Stimulated activated CD4-positive, alpha-beta T cell treated with anti-CD3 and anti-CD28 coated beads, Interleukin-4, amount 100 ng/mL, for 24 hours (primary cell): ENCODE measurements at places on chromosomes 11 and 22.

GRCh38 chr22:32100711-32101110, 57.6 kb downstream of the SLC5A1 start:
- DNase-seq = no peak

DNA sequence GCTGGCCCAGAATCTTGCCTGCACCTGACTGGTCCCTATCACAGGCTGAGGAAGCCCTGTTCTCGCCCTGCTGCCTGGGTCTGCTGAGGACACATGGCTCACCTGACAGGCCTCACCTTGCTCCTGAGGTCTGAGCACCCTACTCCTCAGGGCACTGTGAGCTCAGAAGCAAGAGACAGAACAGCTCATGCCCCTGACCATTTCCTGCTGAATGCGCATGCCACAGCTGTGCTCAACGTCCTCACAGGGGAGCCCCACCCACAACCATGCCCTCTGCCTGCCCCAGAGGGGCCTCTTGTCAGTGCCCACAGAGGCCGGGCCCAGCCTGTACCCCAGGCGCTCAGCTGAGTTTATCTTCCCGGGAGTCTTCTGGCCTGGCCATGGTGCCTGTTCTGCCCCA, 2.8 kb upstream of the TSPO start:
- no peak for DNase-seq

GRCh38 chr11:43459246-43459645, 100.5 kb downstream of the TTC17 start:
- no peak for DNase-seq

- no peak for DNase-seq
Measured at GRCh38 chr11:111231836-111232235, 13.7 kb upstream of the POU2AF2 start.

GRCh38 chr11:61083601-61084147, 18.6 kb upstream of the CD5 start:
- DNase-seq = peak; percentile 68

DNA sequence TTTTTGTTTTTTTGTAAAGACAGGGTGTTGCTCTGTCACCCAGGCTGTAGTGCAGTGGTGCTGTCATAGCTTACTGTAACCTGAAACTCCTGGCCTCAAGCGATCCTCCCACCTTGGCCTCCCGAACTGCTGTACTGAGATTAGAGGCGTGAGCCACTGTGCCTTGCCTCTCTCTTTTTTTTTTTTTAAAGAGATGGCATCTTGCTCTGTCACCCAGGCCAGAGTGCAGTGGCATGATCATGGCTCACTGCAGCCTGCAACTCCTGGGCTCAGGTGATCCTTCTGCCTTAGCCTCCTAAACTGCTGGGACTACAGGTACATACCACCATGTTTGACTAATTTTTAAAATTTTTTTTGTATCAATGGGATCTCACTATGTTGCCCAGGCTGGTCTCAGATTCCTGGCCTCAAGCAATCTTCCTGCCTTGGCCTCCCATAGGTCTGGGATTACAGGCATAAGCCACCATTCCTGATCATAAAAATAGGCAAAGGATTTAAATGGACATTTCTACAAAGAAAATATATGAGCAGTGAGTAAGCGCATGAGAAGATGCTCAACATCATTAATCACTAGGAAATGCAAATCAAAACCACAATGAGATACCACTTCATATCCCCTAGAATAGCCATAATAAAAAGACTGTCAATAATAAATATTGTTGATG, 17.3 kb upstream of the CLNS1A start:
- DNase-seq = no peak

DNA sequence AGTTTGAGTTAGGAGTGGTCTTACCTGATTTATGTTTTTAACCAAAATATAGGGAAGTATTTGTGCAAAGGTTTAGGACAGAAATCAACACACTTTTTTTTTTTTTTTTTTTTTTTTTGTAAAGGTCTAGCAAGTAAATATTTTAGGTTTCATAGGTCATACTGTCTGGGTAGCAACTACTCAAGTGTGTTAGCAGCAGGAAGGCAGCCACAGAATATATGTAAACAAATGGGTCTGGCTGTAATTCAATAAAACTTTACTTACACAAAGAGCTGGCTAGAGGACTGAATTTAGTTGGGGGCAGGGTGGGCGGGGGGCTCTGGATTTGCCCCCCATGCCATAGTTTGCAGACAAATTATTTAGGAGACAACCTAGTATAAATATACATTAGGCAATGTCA, 510.4 kb downstream of the NELL1 start:
- DNase-seq = no peak

DNA sequence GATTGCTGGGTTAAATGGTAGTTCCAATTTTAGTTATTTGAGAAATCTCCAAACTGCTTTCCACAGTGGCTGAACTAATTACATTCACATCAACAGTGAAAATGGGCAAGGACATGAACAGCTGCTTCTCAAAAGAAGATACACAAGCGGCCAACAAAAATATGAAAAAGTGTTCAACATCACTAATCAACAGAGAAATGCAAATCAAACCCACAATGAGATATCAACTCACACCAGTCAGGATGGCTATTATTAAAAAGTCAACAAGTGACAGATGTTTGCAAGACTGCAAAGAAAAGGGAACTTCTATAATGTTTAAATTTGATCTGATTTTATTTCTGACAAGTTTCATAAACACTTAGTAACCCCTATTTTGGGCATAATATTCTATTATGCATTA, 537.5 kb downstream of the DLG2 start:
- no peak for DNase-seq

DNA sequence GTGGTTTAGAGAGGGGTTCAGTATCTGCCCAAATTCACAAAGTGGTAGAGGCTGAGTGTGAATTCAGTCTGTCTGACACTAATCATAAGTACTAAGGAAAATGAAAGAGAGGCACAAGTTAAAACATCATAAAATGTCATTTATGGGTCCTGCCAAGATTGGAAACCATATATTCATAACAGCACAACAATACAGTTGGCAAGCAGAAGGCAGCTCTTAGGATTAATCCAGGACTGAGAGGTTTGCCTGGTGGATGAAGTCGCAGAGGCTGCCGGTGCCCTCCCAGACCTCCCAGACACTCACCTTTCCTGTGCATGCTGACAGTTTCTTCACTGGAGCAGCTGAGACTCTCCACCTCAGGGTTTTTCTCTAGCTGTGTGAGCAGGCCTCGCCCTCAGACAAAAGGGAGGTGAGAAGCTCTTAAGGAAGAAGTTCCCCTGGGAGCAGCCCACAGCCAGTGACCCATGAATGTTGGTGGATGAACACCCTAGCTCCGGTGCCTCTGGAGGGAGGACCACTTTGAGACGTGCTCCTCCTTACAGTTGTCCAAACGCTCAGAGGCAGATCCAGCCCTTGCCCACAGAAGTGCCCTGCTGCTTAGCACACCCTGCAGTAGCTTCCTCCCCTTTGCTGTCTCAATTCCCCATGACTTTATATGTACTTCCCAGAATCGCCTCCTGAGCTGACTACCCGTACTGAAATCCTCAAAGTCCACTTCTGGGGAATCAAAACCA, 43.7 kb downstream of the MAML2 start:
- no peak for DNase-seq
